ENCODE measurements at places on chromosomes 5 and 9. TPM values are rescaled to one million over a fixed set of nuclear protein-coding genes. Genes with fewer than 3 reads are reported as not detected.

The GRIN3A gene
- total RNA-seq: not detected

GRCh38 chr5:133314086-133314485 lies 262.3 kb downstream of the HSPA4 start:
- no peaks in the 10 kb centered on the region for H3K36me3 ChIP-seq
- no peaks in the 10 kb centered on the region for H3K4me1 ChIP-seq
- no peak overlapping the region for H3K27ac ChIP-seq
- H3K27me3 ChIP-seq: no peaks in the 10 kb centered on the region
- H3K4me3 ChIP-seq: no peak overlapping the region

DNA sequence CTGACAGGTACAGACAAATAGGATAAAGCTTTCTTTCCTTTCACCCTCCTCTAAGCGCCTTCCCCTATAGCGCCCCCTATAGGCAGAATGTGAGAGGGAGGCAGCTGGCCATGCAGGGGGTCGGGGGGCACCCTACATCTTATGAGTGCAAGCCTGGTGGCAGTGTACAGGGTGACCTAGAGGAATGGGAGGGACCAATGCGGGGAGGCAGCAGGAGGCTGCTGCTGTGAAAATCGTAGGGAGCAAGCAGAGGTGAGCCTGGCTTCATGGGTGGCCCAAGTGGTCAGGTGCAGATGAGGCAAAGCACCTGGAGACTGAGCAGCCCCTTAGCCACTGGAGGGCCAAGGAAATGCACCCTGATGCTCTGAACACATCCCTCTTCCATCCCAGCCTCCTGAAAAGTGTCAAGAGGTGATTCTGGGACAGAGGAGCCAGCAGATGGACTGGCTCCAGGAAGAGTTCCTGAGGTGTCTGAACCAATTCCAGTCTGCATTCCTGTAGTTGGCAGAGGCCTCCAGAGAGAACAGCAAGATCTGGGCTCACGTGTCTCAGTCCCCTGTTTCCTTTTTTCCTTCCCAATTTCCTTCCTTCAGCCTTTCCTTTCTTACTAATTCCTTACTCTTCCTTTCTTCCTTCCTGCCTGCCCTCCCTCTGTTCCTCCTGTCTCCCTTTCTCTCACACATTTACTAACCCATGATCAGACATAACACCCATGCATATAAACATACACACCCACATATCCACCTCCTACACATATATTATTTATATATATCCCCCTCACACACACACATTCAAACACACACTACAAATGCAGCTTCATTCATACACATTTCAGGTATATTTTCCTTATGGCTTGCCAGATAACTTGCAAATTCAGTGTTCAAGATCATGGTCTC lies 32.8 kb upstream of the GALNT10 start:
- no peak for DNase-seq
- H3K36me3 ChIP-seq: no peaks in the 10 kb centered on the region
- H3K4me3 ChIP-seq: no peak overlapping the region
- no peak overlapping the region for H3K27ac ChIP-seq

DNA sequence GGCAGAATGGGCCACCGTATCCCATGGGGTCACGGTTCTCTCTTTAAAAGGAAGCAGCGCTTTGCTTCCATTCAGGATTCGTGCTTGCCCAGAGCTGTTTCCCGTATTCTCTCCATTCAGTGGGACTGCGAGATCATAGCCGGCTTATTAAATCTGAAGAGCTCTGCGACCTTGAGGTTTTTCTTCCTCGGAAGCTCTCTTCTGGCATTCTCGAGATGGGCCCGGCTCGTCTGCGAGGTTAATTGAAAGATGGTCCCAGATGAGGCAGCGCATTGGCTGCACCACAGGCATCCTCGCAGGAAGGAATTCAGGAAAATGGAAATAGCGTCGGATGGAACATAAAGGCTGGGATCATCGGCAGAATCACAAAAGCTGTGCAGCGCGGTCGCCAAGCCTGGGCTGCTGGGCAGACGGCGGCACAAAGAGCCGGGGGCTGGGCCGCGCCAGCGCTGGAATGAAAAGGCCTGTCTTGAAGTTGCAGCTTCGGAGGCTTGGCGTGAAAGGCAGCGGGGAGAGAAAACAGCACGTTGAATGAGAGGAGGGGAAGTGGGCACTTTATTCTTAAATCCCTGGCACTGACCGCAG lies 236.2 kb downstream of the IRX2 start:
- peaks cover 21% of the 10 kb centered on the region for H3K27me3 ChIP-seq
- DNase-seq: no peak
- no peak overlapping the region for H3K4me3 ChIP-seq
- no peak overlapping the region for H3K27ac ChIP-seq
- no peaks in the 10 kb centered on the region for H3K4me1 ChIP-seq

DNA sequence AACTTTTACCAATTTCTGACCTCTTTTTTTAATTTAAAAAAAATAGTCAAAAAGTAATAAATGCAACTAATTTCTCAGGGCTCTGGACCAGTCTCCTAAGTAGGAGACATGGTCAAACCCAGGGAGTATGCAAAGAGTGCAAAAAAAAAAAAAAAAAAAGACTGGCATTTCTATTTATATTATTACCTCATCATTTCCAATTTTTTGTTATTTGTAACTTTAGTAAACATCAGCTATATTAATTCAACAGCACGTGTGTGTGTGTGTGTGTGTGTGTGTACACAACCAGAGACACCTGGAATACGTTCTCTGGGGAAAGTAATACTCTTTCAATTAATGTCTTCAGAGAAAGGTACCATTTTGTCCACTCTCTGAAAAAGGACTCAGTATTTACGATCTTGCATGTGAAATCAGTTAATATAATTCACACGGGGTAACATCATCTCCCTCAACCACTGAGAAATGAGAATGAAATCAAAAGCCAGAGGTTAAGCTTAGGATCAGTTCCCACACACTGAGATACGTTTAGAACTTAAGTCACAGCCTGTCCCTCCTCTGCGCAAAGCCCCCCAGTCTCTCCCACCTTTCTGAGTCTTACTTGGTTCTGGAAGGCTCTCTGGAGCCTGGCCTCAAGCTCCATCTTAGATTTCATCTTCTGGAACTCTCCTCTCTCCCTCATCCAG lies 21.9 kb downstream of the ZNF608 start:
- no peaks in the 10 kb centered on the region for H3K27me3 ChIP-seq
- no peak overlapping the region for H3K4me3 ChIP-seq
- H3K27ac ChIP-seq: no peak overlapping the region
- peaks cover 15% of the 10 kb centered on the region for H3K4me1 ChIP-seq
- H3K36me3 ChIP-seq: no peaks in the 10 kb centered on the region

DNA sequence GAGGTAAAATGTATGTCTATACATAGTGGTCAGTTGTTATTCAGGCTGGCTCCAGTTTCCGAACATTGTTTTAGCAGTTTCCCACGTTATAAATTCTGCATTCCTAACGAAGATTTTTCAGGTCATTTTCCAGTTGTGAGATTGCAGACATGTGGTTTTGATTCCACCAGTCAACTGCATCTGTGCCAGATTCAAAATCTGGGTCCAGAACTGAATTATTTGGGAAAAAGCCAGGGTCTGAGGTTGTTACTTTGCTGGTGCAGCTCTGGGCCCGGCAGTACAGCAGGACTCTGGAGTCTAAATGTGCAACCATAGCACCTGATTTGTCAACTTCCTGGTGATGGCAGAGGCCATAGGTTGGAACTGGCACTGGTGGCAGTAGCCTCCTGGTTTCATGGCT lies 105.7 kb upstream of the MEGF10 start:
- H3K27me3 ChIP-seq: no peaks in the 10 kb centered on the region
- H3K27ac ChIP-seq: no peak overlapping the region
- no peak overlapping the region for H3K4me3 ChIP-seq
- no peak for DNase-seq
- H3K36me3 ChIP-seq: no peaks in the 10 kb centered on the region
- no peaks in the 10 kb centered on the region for H3K4me1 ChIP-seq
